GM04504 (cell line): ENCODE measurements at places on chromosomes 13 and 19.

- no peak for DNase-seq
Measured at GRCh38 chr19:2150794-2151338, 500 bp downstream of the AP3D1 start.

DNA sequence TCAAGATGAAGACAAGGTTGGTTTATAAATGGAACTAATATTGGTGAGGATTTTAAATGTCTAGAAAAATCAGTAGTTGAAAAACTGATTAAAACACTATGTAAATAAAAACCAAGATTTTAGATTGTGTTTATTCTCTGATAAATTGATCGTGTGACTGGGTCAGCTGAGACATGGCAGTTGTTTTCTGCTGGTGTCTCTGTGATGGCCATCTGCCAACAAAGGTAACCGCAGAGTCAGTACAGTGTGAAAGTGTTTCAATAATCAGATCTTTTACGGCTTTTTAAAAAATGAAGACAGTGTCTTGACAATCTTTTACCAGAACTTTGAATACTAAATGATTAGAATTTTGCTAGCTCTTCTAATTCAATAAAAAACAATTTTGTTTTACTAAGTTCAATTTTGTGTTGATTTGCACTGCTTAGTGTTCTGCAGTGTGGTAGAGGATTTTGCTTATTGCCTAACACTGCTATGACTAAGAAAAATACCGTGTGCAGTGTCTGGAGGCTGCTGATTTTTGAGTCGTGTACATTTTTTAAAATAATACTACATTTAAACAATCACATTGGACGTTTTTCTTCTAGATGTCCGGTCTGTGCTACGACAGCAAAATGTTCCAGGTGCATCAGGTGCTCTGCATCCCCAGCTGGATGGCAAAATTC, 32.7 kb upstream of the GPR183 start:
- DNase-seq: no peak

- no peak for DNase-seq
Measured at GRCh38 chr19:54316746-54317107, 3.8 kb upstream of the LILRA5 start.

- peak; percentile 22 for DNase-seq
Measured at GRCh38 chr19:42601811-42602443, 7.2 kb upstream of the CEACAM8 start.

- DNase-seq: no peak
Measured at GRCh38 chr19:17778251-17778967, 16.5 kb upstream of the B3GNT3 start.

GRCh38 chr19:42175952-42176648, 41.4 kb downstream of the DEDD2 start:
- peak; percentile 3 for DNase-seq

DNA sequence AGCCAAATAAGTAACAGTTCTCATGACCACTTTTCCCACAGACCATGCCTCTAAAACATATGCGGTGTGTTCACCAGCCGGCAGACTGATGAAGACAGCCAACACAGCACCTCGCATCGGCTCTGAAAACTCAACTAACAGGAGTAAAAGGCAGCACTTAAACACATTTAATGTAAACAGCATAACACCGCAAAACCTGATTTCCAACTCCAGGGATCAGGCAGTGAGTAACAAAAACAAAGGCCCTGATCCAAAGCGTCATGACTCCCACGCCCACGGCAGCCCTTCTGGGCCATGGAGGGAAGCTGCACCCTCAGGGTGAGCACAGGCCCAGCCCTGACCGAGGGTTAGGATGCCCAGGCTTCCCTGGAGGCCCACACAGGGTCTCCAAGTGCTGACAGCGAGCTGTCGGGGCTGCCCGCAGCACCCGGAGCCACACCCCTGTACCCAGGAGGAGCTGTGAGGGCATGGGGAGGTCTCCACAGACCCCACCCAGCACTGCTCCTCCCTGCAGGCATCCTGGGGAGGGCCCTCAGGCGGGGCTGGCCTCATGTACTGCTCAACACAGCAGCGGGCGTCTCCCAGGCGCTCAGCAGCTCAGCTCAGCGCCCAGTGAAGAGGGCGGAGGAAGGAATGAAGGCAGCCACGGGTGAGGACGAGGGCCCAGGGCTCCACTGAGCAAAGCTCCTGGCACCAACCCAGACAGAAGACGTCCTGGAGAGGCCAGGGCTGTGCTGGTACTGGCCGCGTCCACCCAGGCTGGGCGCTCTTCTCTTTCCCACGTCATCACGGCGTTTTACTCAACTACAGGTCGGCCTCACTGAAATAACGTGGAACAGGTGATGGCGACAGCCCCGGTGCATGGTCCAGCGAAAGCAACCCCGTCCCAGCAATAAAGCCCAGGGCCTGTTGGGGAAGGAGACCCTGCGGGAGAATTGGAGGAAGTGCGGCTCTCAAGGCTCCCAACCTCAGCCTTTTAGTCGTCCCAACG, 53.7 kb downstream of the RASA3 start:
- DNase-seq: peak; percentile 51

- DNase-seq: no peak
Measured at GRCh38 chr13:99648066-99648665, 146.9 kb downstream of the TM9SF2 start.

- peak; percentile 41 for DNase-seq
Measured at GRCh38 chr19:4633140-4633967, 6.0 kb upstream of the TNFAIP8L1 start.
